B cell (primary cell): ENCODE measurements at places on chromosomes 7 and 10. TPM values are rescaled to one million over a fixed set of nuclear protein-coding genes. Genes with fewer than 3 reads are reported as not detected.

CABCOCO1 gene
- total RNA-seq, result not detected in 2 replicates

CAMK1D gene
- total RNA-seq, result 69.7 and 77.3 TPM in 2 replicates

DNA sequence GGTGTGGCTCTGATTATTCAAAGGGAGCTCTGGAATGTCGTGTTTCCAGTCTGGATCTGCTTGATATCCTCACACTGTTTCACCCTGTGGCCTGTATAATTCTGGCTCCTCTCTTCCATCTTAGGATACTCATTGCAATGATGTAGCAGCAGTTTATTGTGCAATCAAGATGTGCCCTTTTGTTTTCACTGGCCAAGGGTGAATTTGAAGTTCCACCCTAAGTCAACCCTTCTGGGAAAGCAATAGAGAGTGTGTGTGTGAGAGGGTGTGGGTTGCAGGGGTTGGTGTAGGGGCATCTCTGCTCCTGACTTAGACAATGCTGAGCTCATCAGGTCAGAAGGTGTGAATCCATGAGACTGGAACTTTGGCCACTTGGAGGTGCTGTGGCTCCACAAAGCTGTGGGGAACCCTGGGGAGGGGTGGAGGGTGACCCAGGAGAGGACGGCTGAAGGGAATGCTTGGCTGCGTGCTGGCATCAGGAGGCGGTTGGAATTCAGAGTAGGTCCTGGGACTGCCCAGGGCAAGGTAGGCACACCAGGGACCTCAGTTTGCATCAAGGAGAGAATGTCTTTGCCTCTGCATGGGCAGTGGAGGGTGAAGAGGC lies 118.0 kb upstream of the PRSS58 start:
- H3K4me3 ChIP-seq, result no peak overlapping the region
- no peak for DNase-seq
- no peak overlapping the region for H3K27ac ChIP-seq
- no peaks in the 10 kb centered on the region for H3K4me1 ChIP-seq

- no peaks in the 10 kb centered on the region for H3K27me3 ChIP-seq
- no peak overlapping the region for H3K4me3 ChIP-seq
- no peaks in the 10 kb centered on the region for H3K36me3 ChIP-seq
- no peak for DNase-seq
- no peak overlapping the region for H3K27ac ChIP-seq
Measured at GRCh38 chr10:34037499-34037898, 703.0 kb upstream of the NRP1 start.

- H3K4me1 ChIP-seq, result no peaks in the 10 kb centered on the region
- H3K27me3 ChIP-seq, result no peaks in the 10 kb centered on the region
- no peaks in the 10 kb centered on the region for H3K36me3 ChIP-seq
- no peak overlapping the region for H3K4me3 ChIP-seq
- no peak for DNase-seq
- H3K27ac ChIP-seq, result no peak overlapping the region
Measured at GRCh38 chr7:72538147-72538546, 126.0 kb upstream of the CALN1 start.

- no peaks in the 10 kb centered on the region for H3K27me3 ChIP-seq
- no peaks in the 10 kb centered on the region for H3K4me1 ChIP-seq
- no peak overlapping the region for H3K4me3 ChIP-seq
- DNase-seq, result peak; percentile 17
Measured at GRCh38 chr10:29392376-29393021, 103.6 kb downstream of the LYZL1 start.
